ENCODE measurements at places on chromosomes 12 and 14.

DNA sequence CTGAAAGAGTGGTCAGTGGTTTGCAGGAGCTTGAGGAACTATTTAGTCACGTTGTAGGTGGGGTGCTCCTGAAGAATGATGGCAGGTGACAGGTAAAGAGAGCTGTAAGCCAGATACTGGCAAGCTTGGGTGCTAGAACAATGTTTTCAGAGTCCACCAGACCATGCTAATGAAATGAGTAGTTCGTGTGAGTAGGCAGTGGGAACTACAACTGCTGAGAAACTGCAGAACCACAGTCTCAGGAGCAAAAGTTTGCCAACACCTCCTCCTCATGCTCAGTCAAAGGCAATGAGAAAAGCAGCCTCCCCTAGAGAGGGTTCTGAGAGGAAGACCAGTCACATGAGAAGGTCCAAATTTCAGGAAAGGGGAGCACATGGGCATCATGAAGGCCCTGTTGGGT lies 91.3 kb downstream of the PRKD1 start:
- DNase-seq = no peak

DNA sequence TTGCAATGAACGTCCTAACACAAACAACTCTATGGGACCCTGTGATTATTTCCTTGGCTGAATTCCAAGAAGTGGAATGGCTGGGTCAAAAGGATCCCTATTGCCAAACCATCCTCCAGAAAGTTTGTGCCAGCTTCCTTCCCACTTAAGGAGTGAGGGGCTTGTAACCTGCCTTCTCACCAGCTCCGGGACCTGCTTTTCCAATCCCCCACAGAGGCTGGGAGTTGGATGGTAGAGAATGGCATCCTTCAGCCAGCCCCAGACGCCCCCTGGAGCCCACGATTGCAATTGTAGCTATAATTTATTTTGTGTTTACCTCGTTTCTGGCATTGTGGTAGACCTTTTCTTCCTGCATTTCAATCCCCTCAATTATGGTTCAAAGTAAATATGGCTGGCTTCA lies 9.7 kb upstream of the ZDHHC22 start:
- no peak for DNase-seq

- no peak for DNase-seq
Observed at GRCh38 chr14:58801086-58801485, 163.3 kb downstream of the DACT1 start.

GRCh38 chr12:47079468-47079980 lies at the start of the genes AMIGO2 and PCED1B:
Gene AMIGO2, minus strand, starts transcription at chr12:47079959. Its CDS starts 957 bp downstream, at chr12:47079002.
Gene PCED1B, plus strand, starts transcription at chr12:47079621. Its CDS starts 155,443 bp downstream, at chr12:47235064.
- peak; percentile 55 for DNase-seq

DNA sequence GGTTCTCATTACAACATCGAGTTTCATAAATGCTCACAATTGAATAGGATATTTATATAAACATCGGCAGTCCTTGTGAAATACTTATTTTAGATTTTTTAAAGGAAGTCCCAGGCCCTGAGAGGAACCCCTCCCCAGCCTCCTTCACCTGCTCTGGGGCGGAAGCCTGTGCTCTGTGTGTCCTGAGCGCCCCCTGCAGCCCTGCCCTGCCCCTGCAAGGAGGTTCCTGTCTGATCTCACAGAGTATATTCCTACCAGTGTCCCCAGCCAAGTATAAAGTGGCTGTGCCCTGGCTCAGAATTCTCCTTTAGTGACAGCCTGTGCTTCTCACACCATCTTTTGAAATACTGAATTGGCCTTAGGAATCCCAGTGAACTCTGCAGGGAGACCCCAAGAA lies 659.5 kb downstream of the TMEM121 start:
- DNase-seq = peak; percentile 57

GRCh38 chr14:65098586-65098985 lies 3.7 kb downstream of the MAX start:
- DNase-seq = no peak

DNA sequence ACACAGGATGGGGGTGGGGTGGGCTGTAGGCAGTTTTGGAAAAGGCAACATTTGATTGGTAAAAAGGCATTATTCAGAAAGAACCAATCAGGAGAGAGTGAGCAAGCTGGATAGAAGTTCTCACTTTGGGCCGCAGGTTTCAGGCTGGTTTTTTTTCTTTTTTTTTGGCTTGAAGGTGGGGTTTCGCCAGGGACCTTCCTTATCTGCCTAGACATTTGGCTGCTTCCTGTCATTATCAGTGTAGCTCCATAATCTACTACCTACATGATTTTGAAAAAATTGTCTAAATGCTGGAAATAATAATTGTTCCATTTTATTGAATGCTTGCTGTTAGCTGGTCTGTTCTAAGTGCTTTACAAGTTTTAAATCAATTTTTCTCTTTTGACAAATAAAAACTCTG lies 649.0 kb downstream of the TMTC2 start:
- no peak for DNase-seq
